ENCODE measurements at places on chromosomes 5 and 9.

- DNase-seq: no peak
These were observed 98.2 kb downstream of the CSNK1G3 start for GRCh38 chr5:123610209-123610608.

DNA sequence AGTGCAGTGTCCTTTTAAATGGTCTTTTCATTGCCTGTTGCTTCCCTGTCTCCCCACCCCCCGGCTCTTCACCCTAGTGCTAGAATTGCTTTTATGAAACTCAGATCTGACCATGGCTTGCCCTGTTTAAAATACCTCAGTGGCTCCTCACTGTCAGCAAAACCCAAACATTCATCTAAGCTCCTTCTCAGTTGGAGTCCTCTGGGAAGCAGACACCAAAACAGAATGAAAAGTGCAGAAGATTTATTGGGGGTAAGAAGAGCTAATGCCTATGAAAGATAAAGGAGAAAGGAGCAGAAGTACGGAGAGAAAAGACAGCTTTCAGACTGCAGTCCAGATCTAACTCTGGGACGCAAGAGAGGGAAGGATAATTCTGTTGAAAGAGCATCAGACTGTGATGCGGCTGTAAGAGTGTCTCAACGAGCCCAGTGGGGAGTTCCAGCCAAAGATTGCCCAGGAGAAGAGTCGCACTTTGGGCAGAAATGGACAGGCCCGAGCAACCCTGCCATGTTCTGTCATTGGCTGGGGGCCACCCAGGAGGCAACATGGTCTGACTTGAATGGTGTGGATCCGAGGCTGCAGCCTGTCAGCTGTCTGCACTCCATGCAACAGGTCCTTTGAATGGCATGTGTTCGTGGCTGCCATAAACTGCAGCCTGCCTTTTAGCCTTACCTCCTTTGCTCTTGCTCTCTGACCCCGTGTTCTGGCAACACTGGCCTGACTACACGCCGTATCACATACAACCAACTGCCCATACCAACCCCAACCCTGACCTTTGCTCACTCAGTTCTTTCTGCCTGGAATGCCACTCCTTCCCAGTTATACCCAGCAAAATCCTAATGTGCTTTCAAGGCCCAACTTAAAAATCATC is 55.9 kb downstream of the IRF1 start:
- DNase-seq: no peak

- no peak for DNase-seq
These were observed 12.5 kb downstream of the TERT start for GRCh38 chr5:1282131-1282992.

DNA sequence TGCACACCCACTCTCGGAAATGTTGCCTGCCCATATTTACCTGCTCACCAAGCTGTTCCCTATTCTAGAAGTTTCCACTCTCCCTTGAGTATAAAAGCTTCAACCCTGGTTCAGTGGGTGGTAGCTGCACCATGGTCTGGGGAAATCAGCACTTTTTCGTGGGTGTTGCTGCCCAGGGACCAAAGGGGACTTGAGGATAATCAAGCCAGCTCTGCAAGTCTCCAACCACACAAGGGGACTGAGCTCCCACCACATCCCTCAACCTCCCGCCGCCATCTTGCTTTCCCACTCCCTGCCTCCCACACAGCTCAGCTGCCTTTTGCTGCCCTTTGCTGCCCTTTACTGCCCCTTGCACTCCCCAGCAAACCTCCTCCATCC is 210.0 kb downstream of the AUH start:
- no peak for DNase-seq

GRCh38 chr9:80090317-80090716 is 518.6 kb downstream of the TLE4 start:
- no peak for DNase-seq

- DNase-seq: no peak
These were observed 9.2 kb upstream of the SHROOM1 start for GRCh38 chr5:132839426-132840301.

DNA sequence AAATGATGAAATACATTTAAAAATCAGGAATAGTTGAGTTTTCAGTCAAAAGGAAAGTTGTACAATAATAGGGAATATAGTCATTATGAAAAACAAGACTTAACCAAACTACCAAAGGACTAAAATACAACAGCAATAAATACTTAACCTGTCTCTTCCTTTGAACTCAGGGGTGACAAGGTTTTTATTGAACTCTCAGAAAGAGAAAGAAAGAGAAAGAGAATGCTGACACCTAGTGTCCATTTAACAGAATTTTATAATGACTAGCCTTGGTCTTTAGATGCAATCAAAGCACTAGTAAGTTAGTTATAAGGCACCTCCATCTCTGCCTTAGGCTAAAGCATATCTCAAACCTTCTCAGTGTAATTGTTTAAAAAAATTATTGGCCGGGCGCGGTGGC is 47.5 kb downstream of the UIMC1 start:
- DNase-seq: no peak

- peak; percentile 59 for DNase-seq
These were observed at the start of gene ADAMTSL2 for GRCh38 chr9:133534346-133535291. TSS of gene ADAMTSL2 (plus strand) at chr9:133534704. CDS start at chr9:133536713, 2,009 bp downstream.

DNA sequence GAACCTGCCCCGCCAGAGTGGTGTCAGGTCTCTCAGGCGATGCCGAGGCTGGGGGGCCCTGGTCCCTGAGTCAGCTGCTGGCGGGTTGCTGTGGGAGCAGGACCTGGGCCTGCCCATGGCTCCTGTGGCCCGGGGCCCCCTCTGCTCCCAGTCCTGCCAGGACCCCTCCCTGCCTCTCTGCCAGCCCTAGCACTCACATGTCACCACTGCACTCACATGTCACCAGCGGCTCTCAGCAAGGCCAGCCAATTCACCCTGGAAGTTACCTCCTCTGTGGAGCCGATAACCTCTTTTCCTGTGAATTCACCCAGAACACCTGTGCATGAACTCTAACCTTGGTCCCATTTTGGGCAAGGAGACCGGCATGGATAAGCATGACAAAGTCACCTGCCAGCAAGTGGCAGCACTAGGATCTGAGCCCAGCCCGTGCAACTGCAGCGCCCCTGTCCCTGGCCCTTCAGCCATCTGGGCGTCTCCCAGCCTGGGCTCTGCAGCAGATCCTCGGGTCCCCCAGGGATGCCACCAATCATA is 170.2 kb downstream of the GAPVD1 start:
- DNase-seq: no peak

GRCh38 chr5:109868737-109869136 is 179.0 kb downstream of the MAN2A1 start:
- no peak for DNase-seq

DNA sequence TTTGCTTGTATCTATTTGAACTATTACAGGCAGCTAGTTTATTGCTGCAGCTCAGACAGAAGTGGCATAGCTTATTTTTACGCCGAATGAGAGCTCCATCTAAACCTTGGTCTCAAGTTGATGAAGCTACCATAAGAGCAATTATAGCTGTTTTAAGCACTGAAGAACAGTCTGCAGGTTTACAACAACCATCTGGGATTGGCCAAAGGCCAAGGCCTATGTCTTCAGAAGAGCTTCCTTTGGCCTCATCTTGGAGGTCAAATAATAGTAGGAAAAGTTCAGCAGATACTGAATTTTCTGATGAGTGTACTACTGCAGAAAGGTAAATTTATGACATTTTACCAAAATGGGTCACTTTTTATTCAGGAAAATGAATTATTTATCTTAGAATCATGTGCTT is 67.9 kb downstream of the YTHDC2 start:
- no peak for DNase-seq

DNA sequence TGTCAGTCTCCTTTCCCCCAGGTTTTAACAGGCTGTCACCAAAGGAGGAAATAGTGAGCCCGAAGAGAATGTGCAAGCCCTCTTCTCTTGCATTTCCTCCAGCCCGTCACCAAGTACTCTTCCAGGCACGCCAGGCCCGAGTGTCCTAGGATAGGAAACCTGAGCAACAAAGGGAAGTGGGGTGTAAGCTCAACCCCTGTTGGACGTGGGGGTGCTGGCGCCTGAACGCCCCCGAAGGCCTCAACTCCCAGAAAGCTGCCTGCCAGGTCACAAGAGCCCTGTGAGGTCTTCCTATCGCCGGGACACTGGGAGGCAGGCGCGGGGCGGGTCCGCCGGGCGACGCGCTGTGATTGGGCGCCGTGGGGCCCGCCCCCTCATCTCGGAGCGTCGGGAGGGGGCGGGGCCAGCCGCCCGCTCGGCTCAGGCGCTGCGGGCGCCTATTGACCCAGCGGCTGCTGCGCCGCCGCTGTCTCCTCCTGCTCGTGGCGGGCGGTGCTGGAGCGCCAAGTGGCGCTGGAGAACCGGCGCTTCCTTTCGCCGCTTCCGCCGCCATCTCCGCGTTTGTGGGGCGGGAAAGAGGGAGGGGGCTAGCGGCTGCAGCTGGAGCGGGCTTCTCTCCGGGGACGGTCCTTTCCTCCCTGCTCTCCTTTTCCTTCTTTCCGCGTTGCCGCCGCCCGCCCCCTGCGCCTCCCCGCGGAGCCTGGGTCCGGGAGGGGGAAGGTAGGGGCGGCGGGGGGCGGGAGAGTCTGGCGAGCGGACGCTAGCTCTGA is 572 bp upstream of the MAN2A1 start:
- DNase-seq: peak; percentile 70

GRCh38 chr5:107430071-107430625 is 240.6 kb downstream of the EFNA5 start:
- DNase-seq: no peak

GRCh38 chr5:150853561-150853960 is 7.2 kb downstream of the IRGM start:
- no peak for DNase-seq

- no peak for DNase-seq
These were observed 334.4 kb downstream of the GADD45G start for GRCh38 chr9:89939181-89939580.

- DNase-seq: no peak
These were observed 1.5 kb upstream of the PDGFRB start for GRCh38 chr5:150157168-150157567.

DNA sequence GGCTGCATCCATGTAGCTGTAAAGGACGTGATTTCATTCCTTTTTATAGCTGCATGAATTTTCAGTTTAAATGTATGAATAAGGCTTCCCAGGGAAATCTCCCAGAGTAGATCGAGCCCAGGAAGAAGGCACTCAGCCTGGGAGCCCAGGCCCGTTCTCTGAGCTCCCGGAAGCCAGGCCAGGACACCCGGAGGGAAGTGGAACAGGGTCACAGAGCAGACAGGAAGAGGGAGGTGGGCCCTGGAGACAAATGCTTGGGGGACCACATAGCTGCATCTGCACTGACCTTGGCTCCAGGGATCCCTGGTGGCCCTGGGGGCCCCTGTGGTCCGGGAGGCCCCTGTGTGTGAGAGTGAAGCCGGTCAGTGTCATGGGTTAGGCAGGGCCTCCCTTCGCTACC is 19.7 kb upstream of the PHYKPL start:
- no peak for DNase-seq

DNA sequence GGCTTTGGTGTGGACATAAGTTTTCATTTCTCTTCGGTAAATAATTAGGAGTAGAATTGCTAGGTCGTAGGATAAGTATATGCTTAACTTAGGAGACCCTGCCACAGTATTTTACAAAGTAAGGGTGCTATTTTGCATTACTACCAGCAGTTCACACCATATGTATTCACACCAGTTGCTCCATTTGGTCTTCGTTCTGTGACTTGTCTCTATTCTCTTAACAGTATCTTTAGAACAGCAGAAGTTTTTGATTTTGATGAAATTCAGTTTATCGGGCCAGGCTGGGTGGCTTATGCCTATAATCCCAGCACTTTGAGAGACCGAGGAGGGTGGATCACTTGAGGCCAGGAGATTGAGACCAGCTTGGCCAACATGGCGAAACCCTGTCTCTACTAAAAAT is 17.1 kb upstream of the ABL1 start:
- DNase-seq: no peak

GRCh38 chr9:108903420-108904103 is 30.4 kb downstream of the ELP1 start:
- no peak for DNase-seq

DNA sequence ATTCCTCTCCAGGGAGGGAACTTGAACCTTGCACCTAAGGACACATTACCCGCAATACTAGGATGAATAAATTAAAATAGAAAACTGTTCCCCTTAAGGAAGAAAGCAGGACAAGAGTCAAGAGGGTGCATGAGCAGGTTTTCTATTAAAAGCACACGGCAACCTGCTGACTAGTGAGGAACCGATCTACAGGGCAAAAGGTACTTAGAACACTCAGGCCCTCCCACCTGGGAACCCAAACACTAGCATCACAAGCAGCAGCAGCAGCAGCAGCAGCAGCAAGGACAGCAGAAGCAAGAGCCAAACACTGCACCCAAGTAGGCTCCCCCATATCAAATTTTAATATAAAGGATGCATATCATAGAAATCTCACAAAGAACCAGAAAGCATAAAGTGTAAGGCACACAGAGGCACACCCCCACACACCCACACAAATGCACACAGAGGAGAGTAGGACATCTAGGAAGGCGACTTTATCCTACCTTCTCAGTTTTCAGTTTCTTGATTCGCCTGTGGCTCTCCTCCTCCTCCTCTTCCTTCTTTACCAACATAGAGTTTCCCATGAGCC is 2.8 kb downstream of the ZNF608 start:
- DNase-seq: no peak

DNA sequence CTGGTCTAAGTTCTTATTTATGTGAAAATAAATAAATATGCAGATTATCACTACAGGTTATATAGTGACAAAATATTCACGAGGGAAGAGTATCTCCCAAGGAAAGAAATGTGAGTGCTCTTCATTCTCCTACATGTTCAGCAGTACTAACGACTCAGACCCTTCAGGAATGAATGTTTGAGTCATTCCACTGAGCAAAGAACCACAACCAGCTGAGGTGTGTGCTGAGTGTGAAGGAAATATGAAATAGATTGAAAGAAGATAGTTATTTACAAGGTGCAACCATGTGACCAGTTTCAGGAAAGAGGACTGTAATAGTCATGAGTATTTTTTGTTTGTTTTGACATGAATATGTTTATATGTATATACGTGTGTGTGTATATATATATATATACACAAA is 228.7 kb downstream of the TUSC1 start:
- DNase-seq: no peak

DNA sequence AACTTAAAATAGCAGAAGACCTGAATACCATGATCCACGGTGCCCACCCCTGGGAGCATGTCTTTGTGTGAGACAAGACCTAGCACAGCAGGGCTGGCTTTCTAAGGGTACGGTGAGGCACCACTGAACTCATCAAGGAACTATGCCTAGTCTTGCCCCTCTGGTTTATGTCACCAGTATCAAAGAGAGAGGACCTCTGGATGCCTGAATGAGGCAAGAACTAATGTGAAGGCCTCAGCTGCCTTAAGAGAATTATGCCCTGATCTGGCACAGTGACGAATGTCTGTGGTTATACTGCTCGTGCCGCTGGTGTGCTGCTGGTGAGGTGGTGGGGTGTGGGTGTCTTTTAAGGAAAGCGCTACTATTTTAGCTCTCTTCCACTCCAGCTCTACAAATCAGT is 23.0 kb downstream of the NREP start:
- DNase-seq: no peak

DNA sequence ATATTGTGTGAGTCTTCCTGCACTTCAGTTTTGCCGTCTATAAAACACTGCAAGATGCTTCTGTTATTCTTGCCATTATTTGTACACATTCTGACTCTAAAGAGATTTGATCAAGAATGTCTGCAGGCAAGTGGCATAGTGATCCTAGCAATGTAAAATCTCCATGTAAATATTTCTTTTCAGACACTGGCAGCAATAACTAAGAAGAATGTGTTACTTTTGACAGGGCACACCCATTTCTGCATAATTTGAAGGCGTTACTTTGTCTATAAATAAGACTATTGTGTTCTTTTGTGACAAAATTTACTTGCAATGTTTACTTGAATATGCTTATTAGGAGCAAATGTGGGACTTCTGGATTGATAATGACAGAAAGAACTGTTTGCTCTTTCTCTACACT is 20.1 kb downstream of the RANBP3L start:
- DNase-seq: no peak

All from activated CD4-positive, alpha-beta T cell treated with anti-CD3 and anti-CD28 coated beads, Interleukin-2, amount 50 U/mL, for 1 hour (primary cell).